ENCODE measurements at places on chromosomes 16 and 17.

- DNase-seq, result no peak
Observed at GRCh38 chr17:36880268-36880905, 56.9 kb upstream of the LHX1 start.

DNA sequence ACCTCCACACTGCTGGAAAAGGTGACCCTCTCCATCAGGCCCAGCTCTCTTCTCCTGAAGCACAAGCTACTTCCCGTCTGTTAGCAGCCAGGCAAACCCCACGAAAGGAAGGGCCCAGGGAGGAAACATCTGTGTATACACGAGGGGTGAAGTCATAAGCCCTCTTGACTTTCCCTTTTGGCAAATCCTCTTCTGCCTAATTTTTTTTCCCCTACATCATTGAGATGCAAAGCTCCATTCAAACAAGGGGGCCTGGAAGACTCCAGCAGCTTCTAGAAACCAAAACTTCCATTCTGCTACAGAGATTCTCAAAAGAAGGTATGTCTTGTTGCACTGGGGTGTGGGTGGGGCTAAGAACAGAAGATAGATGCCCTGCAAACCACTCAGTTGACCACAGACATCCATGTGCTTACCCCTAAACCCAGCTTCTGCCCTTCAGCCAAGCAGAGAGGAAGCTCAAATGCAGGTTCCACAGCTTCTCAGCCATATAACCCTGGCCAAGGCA is 145.6 kb upstream of the RCVRN start:
- DNase-seq, result no peak

DNA sequence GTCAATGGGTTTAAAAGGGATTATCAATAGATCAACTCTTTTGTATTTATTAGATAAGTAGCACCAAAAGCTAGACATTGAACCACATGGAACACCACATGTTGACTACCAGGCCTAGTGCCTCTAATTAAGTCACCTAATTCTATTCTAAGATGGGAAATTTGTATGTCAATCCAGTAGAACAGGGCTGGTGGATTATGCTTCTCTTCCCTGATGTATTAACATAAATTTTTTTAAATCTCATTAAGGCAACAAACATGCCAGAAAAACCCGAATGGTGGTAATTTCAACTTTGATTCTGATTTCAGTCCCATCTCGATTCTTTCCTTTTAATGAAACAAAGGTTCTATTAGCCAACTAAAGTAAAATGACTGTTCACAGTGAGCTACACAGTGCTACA is 92.6 kb downstream of the KANSL1 start:
- no peak for DNase-seq

GRCh38 chr17:57868007-57868909 is 18.4 kb upstream of the MRPS23 start:
- DNase-seq, result no peak

DNA sequence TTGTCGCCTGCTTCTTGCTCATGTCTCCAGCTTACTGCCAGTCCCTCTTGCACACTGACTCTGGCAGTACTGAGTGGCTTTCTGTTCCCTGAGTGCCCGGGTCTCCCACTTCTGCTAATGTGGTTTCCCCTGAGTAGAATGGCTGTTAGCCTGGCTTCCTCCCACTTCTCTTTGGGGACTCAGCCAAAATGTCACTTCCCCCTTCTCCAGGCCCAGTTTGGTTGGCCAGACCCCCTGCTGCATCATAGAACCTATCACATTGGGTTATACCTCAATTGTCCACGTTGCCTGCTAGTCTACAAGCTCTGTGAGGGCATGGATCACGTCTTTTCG is 304.4 kb downstream of the HS3ST3B1 start:
- no peak for DNase-seq

- no peak for DNase-seq
Observed at GRCh38 chr17:50493744-50494143, 14.5 kb upstream of the MYCBPAP start.

GRCh38 chr16:21156767-21157467 is 1.6 kb upstream of the LDAF1 start:
- no peak for DNase-seq

DNA sequence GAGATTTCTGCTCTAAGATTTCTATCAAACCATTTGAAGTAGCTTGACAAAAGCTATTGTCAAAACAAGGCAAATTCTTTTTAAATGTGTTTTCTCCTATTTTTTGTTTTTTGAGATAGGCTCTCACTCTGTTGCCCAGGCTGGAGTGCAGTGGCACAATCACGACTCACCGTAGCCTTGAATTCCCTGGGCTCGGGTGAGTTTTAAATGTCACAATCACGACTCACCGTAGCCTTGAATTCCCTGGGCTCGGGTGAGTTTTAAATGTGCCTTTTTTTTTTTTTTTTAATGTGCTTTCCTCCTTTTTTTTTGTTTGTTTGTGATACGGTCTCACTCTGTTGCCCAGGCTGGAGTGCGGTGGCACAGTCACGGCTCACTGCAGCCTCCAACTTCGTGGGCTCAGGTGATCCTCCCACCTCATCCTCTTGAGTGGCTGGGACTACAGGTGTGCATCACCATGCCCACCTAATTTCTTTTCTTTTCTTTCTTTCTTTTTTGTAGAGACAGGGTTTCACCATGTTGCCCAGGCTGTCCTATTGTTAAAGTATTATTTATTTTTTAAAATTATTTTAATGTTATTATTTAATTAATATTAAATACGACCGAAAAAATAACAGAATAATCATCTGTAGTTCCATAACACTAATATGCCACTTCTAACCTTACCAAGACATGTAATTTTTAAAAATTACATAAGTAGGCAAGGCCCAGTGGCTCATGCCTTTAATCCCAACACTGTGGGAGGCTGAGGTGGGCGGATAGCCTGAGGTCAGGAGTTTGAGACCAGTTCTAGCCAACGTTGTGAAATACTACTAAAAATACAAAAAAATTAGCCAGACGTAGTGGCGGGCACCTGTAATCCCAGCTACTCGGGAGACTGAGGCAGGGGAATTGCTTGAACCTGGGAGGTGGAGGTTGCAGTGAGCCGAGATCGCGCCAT is 69.7 kb upstream of the FA2H start:
- no peak for DNase-seq

DNA sequence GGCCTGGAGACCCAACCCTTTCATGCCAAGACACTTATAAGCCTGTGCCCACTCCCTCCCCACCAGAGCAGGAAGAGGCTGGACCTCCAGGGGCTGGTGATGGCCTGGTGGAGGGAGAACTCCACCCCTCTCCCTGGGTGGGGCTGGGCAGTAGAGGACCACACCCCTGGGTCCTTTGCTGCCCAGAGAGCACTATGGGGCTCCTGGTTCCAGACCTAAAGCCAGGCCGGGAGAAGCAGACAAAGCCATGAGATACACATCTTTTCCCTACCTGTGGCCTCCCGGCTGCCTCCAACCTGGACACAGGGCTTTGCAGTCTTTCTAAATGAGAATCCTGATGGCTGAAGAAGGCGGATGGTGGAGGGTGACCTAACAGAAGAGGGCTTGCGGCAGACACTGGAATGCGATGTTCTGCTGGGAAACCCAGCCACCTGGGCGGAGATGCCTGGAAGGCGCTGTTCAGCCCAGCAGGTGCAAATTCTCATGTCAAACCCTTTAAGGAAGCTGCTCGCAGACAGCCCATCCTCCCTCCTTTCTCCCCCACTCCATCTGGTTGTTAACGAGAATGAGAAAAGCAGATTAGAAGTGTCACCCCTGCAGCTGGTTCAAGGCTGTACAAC is 43.9 kb upstream of the KIFC3 start:
- no peak for DNase-seq

DNA sequence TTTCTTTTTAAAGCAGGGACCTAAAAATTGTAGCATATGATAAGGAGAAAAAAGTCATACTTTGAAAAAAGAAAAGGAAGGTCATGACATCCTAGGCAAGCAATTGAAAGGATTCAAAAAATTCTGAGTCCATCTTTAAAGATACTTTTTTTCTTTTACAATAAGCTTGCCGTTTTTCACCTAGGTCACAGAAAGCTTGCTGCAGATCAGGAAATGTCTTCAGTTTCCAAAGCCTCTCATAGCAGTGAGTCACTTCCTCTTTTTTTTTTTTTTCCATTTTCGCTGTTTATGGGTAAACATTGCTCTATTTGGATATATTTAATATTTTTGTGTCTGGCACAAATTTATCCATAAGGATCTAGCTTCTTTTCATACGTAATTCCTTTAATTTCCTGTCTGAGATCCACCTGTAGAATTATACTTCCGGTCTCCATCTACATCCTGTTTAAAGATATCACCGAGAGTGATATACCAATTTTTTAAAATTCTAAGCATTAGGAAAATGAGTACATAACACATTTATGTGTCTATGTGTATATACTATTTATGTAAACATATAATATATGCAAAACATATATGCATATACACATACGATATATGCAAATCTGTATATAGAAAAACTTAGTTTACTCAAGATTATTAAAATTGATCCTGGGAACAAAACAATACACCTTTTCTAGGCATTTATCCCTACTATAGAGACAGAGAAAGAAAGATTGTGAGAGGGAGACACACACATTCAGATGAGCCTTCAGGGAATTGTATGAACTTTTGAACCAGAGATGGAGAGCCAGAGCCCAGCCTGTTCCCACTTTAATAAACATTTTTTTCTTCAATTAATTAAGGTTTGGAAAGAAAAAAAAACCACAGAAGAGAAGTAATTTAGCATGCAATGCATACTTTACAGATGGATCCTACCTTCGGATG is 134.4 kb downstream of the SKAP1 start:
- no peak for DNase-seq

All from cortex of kidney (tissue), 1 donor.